ENCODE measurements at places on chromosomes 12 and 14.

DNA sequence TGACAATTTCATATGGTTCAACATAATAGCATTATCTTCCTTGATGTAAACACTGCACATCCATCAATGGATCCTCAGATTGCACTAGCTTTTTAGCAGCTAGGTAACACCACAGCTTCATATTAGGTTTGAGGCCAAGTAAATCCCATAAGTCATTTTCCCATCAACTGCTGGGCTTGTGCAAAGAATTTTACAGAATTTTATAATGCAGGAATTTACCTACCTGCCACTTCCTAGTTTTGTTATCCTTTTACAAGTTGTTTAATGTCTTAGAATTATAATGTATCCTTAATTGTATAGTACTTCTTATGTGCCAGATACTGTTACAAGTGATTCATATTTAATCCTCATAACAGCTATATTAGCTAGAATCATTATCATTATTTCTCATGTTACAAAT is 36.4 kb downstream of the CPNE8 start:
- no peak for DNase-seq

DNA sequence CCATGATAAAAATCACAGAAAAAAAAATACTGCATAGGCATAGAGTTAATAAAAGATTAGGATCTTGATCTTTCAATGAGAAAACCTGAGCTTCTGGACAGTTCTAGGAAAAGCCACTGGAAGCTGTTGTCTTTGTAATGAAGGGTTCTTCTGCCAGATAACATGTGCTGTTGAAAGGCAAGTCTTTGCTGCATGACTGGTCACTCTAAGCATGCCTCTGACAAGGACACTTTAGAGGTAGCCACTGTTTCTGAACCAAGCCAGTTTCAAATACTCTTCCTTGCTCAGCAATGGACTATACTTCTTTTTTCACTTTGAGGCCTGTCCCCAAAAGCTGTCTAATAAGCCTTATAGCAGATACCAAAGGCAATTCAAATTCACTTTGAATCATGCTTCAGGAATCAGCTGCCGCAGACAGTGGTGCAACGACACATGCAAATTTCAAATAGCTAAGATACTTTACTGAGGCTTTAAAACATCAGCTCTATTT is 70.2 kb downstream of the BTG1 start:
- DNase-seq = peak; percentile 74

- DNase-seq = no peak
Observed at GRCh38 chr12:28603801-28604200, 413.5 kb downstream of the CCDC91 start.

- peak; percentile 81 for DNase-seq
Observed at GRCh38 chr12:22443379-22444316, 100.7 kb downstream of the C2CD5 start.

DNA sequence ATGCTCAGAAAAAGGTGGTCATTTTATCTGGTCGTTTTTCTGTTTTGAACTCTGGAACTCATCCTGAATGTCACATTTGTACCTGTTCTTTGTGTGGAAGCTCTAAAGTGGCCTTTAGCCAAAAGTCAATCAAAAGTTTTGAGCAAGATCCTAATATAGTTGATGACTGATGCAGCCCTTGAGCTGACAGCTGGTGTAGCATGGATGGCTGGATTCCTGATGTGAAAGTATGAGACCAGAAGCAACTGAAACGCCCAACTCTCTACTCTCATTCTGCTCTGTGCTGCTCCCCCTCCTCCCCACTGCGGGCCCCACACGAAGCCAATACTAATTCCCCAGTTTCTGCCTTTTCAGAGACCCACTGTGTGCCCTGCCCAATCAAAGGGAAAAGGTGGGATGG is 10.3 kb upstream of the MYH7 start:
- no peak for DNase-seq

DNA sequence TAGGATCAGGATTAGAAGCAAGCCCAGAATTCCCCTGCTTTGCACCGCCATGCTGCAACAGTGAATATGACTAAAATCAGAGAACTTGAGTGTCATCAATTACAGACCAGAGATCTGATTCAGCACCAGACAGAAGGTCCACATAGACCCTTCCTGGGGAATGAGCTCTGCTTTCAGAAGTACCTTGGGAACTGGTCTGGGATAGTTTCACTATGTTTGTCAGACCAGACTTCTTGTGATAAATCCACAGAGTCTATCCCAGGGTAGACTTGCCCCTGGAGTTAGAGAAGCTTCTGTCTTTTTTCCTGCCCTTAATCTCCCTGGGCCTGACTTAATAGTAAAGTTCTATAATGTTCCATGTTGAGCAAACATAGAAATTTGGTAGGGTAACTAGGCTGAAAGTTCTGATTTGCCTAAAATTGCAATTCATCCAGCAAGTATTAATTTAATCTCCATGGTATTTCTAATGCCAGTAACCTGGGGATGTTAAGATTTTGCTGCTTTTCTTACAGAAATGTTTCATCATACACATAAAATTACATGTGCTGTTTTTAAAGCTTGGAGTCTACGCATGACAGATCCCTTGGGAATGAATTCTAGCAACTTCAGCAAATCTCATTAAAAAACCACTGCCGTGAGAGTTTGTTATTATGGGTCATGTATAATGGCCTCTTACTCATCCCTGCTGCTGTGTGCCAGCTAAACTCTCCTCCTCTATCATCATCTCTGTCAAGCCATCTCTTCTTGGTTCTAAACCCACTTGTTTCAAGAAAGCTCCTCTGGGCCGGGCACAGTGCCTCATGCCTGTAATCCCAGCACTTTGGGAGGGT is 61.3 kb upstream of the METAP2 start:
- peak; percentile 95 for DNase-seq

All from foreskin fibroblast (primary cell).